ENCODE measurements at places on chromosomes 1 and 21.

DNA sequence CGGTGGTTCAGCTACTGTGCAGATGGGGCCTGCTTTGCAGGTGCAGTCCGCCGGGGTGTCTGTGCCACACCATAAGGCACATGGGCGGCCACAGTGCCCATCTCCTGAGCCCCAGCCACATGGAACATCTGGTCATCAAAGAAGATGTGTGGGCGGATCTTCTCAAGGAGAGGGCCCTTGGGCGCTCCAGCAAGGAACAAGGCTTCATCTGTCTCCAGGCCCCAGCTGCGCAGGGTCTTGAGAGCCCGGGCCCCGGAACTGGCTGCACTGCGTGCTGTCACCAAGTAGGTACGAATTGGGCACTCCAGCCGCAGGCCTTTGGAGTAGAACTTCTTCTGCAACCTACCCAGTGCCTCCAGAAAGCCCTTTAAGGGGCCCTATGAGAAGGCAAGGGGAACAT lies 12.8 kb downstream of the NT5C1A start:
- no peak for DNase-seq

DNA sequence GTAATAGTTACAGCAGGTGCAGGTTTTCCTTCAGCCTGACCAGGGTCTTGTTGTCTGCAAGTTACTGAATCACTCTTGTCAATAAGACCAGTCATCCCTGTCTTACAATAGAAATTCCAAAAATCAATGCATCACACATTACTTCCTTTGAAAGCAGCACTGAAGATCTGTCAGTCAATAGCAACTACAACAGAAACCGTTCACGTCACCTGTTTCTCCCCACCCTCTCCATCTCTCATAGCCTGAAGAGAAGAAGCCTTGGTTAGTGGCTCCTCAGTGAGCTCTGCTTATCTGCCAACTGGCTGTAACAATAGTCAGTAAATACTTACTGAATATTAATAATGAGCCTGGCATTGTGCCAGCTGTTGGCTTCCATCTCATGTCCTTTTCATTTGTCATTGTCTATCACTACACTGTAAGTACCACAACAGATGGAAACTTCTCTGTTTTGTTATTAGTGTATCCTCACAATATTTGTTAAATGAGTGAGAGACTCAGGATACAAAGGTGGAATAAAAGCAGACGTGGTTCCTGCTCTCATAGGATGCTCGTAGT lies 195.2 kb downstream of the S1PR1 start:
- DNase-seq: no peak

GRCh38 chr1:161214369-161214768 lies 726 bp upstream of the FCER1G start:
- DNase-seq: no peak

DNA sequence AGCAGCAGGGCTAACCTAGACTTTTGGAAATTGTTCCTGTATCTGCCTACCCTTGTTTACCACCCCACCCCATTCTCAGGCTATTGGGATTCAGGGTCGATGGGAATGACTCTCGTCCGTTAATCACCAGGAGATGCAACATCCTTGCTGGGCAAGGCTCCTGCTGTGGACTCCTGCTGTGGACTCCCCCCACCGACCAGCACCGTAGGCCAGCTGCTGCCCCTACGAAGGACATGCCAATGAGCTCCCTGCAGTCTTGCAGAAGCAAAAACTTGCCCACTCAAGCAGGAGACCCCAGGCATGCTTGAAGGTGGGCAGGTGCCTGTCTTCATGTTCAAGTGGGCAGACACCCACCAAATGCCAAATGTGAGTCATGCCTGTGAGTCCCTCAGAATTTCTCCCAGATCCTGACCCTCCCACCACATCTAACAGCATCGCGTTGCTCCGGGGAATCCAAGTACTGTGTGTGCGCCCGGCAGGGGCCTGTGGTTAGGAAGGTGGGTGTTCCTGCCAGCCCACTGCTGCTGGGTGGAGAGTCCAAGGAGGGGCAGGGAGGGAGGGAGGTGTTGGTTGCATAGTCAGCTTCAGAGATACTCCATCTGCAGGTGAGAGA lies 41.7 kb upstream of the SOX13 start:
- no peak for DNase-seq

- DNase-seq: no peak
Observed at GRCh38 chr1:69551476-69552324, 16.0 kb upstream of the LRRC7 start.

- no peak for DNase-seq
Observed at GRCh38 chr1:58713841-58714240, 14.0 kb upstream of the MYSM1 start.

GRCh38 chr1:6045561-6045960 lies at the start of gene KCNAB2:
TSS of gene KCNAB2 (plus strand) at chr1:6045888. CDS start at chr1:6051537, 5,649 bp downstream.
- DNase-seq: no peak

DNA sequence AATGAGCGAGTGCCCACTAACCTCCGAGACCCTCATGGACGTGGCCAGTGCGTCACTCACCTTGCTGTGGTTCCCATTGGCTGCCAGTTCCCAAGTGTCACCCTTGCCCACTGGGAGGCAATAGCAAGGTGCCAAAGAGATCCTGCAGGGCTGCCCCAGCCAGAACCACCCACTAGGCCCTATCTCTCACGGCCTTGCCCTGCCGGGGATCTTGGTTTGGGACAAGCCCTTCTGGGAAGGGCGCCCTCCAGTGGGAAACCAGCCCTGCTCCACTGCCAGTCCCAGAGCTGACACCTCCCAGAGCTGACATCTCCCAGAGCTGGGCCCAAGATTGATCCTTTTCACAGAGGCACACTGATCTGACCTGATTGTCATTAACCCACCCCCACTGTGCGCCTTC lies 2.1 kb upstream of the SELENON start:
- DNase-seq: peak; percentile 75

DNA sequence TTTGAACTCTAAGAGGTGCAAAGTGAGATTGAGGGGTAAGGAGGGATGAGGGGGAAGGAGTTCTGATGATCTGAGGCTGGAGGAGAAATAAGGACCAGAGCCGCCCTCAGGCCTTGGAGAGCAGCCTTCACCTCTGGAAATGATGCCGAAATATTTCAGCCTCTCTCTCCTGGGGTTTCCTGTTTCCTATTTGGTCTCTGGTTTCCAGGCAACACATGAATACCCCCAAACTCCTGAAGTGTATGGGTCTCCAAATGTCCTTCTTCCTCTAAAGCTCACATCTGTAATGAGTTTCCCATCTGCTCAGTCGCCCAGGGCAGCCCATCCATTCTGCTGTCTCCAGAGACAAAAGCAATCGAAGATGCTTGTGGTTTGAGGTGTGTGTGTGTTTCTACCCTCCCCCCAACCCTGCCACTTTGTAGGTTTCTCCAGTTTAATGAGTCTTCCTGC lies 52.0 kb upstream of the FAM20B start:
- DNase-seq: no peak
